Karpas-422 (cell line): ENCODE measurements at places on chromosomes 2 and 18. TPM values are rescaled to one million over a fixed set of nuclear protein-coding genes. Genes with fewer than 3 reads are reported as not detected.

Gene B3GNT7
- 2.8 and 4.7 TPM in 2 replicates for total RNA-seq

Gene ALPP
- total RNA-seq, result not detected in 2 replicates

Gene SCN1A
- total RNA-seq, result not detected in 2 replicates

Gene CTAGE1
- not detected in 2 replicates for total RNA-seq

Gene CHST9
- total RNA-seq, result not detected in 2 replicates

Gene CNDP1
- total RNA-seq, result 0.11 TPM in 1 of 2 replicates, not detected in the other

Gene FASTKD2
- 23.1 and 36.9 TPM in 2 replicates for total RNA-seq

Gene PLA2R1
- total RNA-seq, result not detected in 2 replicates

Gene RNF125
- total RNA-seq, result not detected in 2 replicates

Gene TRIM43
- not detected in 2 replicates for total RNA-seq

Gene LBH
- total RNA-seq, result 7.1 and 17.5 TPM in 2 replicates

Gene SLC16A14
- total RNA-seq, result 0.15 and 0.29 TPM in 2 replicates

Gene D2HGDH
- 21.2 and 35.9 TPM in 2 replicates for total RNA-seq

Gene ASIC4
- 0.32 TPM in 1 of 2 replicates, not detected in the other for total RNA-seq

Gene ANKRD30BL
- total RNA-seq, result not detected in 2 replicates
